ENCODE measurements at places on chromosomes 2 and 18. TPM values are rescaled to one million over a fixed set of nuclear protein-coding genes. Genes with fewer than 3 reads are reported as not detected.

TDRD15 gene
- not detected for polyA plus RNA-seq

ANKRD23 gene
- polyA plus RNA-seq: 0.81 TPM

DNA sequence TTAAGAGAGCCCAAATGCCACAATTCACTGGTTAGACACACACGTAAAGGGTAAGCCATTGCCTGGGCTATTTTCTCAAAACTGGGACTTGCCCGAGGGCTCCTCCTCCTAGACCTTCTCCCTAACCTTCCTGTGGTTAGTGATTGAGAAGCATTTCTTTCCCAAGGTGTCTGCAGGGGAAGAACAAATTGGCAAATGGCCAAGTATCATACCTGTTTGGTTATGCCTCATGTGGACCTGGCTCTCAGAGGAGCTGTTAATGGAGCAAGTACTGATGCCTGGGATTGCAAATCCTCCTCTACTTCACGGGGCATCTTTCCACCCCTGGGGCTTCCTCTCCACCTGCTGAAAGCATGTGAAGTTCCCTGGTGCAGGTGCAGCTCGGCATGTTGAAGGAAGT, 187.5 kb upstream of the CYRIA start:
- no peak for DNase-seq

DNA sequence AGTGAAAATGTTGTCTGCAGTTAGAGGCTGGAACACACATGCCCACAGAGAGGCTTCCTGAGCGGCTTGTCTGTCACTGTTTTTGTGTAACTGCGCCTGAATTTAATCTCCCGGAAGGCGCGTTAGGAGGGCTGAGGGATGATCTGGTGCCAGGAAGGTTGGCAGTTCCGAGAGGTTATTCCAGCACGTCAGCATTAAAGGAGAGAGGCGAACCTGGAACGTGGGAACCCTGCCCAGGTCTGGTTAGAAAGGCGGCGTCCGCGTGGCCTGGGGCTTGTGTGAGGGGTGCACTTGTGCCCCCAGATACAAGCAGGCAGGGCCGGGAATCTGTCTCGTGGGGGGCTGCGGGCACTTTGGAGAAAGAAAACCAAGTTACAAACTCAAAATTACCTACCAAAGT, 75.3 kb downstream of the NFATC1 start:
- DNase-seq: no peak

- no peak for DNase-seq
Measured at GRCh38 chr2:152449578-152449977, 114.6 kb downstream of the FMNL2 start.

XDH gene
- 0.35 TPM for polyA plus RNA-seq

- no peak for DNase-seq
Measured at GRCh38 chr2:216113572-216113971, 4.4 kb downstream of the XRCC5 start.

NAT8 gene
- not detected for polyA plus RNA-seq

All from AG04450 (cell line).